ENCODE measurements at places on chromosomes 7 and 10. TPM values are rescaled to one million over a fixed set of nuclear protein-coding genes. Genes with fewer than 3 reads are reported as not detected.

DNA sequence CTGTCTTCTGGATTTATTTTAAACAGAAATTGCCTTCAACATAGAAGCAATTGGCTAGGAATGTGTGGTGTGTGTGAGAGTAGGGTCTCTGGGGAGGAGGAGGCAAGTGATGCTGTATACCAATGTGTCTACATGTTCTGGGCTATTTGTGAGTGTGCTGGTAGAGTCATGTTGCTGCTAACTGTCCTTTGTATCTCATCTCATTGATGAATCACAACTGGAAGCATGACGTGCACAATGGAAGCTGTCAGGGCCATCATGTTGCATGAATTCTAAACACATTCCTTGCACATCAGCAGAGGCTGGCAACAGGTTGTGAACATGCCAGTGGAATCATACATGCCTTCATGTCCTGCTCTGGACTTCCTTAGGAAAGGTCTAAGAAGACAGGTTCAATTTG, 199.7 kb downstream of the BMPER start:
- DNase-seq, result no peak

DNA sequence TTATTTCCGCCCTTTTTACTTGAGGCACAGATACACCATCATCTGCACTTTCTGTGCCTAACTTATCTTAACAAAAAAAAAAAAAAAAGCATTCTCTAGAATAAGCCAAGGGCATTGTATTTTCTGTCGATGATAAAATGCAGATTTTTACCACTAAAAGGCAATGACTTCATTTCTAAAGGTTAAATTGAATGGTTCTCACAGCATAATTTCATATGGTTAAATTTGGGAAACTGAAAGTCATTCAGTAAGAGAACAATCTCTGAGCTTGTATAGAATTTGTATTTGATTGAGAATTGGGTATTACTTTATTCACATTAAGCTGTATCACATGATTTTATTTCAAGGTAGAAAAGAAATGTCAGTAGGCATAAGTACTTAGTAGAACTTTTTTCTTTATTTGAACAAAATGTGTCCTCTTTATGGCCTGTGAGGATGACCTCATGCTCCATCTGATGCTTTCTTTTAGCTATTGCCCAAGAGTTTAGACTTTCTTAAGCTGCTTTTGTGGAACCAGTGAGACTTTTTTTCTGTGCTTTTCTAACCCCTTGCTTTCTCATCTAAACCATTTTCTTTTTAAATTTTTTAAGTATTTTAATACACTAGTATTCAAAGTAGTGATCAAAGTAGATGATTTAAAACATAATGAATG, 110.3 kb downstream of the LRRC4 start:
- DNase-seq, result no peak

- DNase-seq, result peak; percentile 6
These were observed 48.7 kb downstream of the GPR141 start for GRCh38 chr7:37732253-37732652.

DNA sequence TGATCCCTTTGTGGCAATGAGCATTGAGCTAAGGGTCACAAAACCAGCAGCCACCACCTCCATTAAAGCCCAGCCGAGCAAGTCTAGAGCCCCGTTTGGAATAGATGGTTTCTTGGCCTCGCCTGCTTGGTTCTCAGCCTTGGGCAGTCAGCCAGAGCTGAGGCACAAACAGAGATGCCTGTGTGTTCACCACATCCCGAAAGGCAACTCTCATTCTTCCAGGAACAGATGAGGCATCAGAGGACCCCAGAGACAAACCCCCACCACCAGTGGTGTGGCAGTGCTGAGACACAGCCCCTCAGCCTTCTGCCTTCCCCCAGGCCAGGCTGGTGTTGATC, 203.3 kb upstream of the ZMIZ1 start:
- no peak for DNase-seq

- no peak for DNase-seq
These were observed 131.9 kb downstream of the GRID1 start for GRCh38 chr10:86234541-86235270.

GRCh38 chr10:24438800-24439199, 229.9 kb downstream of the KIAA1217 start:
- no peak for DNase-seq

GRCh38 chr7:1232623-1233332, at the start of gene UNCX:
TSS of gene UNCX (plus strand) at chr7:1232872. CDS start at chr7:1233018, 146 bp downstream.
- no peak for DNase-seq

- DNase-seq, result peak; percentile 8
These were observed 102.4 kb upstream of the SVIL start for GRCh38 chr10:29737074-29737593.

YAE1 gene
- 22.3 TPM for total RNA-seq

RNF133 gene
- 2.0 TPM for total RNA-seq

RSBN1L gene
- 24.7 TPM for total RNA-seq

PITX3 gene
- total RNA-seq, result not detected

NSUN6 gene
- 3.6 TPM for total RNA-seq

DOCK1 gene
- total RNA-seq, result 120 TPM

TAS2R3 gene
- 0.74 TPM for total RNA-seq
